ENCODE measurements at places on chromosomes 12 and 14. TPM values are rescaled to one million over a fixed set of nuclear protein-coding genes. Genes with fewer than 3 reads are reported as not detected.

GARIN6 gene
- not detected for polyA plus RNA-seq

- no peak for DNase-seq
These were observed 171.0 kb upstream of the FOXN3 start for GRCh38 chr14:89588016-89588415.

DNA sequence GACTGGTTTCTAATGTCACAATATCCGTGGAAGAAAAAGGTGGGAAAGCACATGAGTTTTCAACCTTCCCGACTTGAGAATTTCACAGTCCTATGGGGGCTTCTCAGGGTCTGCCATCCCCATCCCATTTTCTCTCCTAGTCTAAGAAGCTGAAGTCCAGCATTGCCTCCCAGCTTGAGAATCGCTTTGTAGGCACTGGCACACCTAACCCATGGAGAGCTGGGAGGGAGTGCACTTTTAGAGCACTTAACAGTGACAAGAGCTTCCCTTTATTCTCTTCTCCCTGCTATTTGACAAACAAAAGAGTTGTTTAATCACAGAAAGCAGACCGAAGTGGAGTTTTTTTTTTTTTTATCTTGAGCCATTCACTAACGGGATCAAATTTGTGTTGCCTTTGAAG lies 22.8 kb upstream of the SRRM4 start:
- DNase-seq = no peak

DNA sequence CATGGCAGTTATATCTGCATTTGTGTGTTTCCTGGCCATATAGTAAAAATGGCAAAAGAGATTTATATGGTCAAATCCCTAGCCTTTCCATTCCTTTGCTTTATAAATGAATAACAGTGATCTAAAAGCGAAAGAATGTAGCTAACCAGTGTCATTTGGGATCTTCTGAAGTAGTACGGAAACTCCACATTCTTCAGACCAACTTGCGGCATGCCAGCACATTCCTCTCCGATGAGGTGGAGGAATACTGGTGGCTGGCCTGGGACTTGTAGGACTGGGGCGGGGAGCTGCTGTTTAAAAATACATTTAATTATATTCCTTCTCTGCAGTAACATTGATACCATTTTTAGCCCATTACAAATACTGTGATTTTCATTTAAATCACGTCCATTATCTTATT lies 85.3 kb downstream of the SAMD4A start:
- peak; percentile 99 for DNase-seq

DNA sequence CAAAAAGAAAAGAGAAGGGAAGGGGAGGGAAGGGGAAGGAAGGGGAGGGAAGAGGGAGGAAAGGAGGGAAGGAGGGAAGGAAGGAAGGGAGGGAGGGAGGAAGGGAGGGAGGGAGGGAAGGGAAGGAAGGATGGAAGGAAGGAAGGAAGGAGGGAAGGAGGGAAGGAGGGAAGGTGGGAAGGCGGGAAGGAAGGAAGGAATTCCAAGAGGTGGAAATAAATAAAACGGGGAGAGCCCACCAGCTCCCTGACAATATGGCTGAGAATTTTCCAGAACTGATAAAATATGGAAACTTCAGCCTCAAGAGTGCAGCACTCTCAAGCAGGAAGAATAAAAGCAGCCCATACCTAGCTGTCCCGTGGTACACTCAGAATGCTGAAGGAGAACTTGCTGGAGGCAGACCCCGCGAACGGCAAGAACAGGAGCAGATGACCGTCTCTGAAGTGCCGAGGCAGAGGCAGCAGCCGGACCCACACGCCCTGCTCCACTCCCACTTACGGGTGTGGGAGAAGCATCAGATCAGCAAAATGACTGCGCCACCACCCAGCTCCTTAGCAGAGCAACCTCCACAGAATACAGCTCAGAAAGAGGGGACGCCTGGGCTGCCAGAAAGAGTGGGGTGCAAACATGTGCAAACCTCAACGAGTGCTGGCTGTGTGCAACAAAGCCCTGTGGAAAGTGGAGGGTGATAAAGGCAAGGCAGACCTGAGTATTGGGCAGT lies 34.1 kb upstream of the INF2 start:
- DNase-seq = no peak

CLECL1 gene
- polyA plus RNA-seq = not detected

- DNase-seq = no peak
These were observed 489.1 kb upstream of the SYT1 start for GRCh38 chr12:78375461-78375860.

VSIG10 gene
- polyA plus RNA-seq = 10.5 TPM

GRCh38 chr14:55553791-55554190 lies 26.2 kb upstream of the KTN1 start:
- no peak for DNase-seq

DNA sequence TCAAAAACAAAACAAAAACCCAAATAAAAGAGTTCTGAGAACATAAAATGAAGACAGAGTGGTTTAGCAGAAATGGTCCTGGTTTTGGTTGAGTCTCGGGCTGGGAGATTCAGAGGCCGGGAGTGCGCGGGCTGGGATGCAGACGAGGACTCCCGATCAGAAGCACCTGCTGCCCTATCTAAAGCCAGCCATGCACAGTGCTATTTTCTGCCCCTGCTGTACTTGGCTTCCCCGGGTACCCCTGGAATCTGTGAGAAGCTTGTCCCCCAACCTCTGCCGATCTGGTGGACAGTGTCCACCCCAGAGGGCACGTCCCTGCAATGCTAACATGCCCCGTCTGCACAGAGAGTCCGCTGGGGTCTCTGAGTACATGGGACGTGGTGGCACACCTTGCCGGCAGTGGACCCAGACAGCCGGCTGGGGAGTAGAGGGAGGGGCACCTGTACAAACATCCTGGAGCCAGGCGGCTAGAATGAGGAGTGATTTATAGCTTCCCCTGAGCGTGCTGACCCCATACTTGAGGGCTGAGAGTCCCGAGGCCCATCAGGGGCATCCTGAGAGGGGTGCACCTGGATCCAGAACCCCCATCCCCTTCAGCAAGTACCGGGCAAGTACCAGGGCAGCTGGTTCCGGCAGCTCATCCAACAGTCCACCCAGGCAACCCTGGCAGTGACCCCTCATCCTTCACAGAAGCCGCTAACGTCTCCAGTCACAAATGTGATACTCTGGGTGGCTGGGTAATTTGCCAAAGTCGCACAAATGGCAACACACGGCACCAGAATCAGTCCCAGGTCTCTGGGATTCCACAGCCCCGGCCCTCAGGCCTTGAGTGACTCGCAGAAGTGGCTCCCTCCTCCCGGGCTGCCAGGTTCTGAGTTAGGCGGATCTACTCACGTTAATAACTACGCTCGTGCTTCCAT lies 37.1 kb downstream of the CHGA start:
- no peak for DNase-seq

DNA sequence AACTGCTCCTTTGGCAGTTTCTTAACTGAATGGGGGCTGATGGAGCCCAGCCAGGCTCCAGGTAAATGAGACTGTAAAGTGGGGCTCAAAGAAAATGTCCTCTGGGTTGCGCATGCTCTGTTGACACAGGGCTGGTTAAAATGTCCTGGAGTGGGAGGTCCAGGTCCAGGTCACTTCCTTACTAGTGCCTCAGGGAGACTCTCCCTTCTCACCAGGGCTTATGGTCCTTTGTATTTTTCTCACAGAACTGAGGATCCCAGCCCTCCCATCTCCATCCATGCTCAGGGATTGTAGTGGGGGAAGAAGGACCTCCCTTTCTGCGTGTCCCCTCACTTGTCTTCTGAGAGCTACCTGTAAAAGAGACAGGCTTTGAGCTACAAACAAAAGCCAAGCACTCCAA lies 77.5 kb downstream of the SSPN start:
- no peak for DNase-seq

DNA sequence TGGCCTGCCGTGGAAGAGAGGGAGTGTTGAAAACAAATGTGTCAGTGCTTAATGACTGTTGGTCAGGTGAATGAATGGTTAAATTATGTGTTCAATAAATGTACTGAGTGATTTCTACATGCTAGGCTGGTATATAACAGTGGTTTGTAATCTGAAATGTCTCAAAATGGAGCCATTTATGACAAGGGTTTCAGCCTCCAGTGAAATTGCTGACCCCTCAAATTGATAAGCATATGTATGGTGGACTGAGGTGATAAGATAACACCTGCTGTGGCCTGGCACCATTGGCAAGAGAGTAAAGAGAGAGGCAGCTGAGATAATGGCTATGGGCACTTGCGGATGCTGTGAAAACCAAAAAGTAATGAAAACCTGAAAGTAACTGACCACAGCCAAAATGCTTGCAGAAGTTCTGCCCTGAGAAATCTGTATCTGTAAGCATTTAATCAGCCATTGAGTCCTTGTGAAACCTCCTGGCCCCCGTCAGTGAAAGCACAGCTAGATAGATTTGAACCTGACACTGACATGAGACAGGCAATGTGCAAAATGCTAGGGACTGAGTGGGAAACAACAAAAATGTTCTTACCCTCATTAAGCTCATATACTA lies 1.4 kb upstream of the BCAT1 start:
- DNase-seq = no peak

COX14 gene
- polyA plus RNA-seq = 90.6 TPM

FOXG1 gene
- polyA plus RNA-seq = not detected

DNA sequence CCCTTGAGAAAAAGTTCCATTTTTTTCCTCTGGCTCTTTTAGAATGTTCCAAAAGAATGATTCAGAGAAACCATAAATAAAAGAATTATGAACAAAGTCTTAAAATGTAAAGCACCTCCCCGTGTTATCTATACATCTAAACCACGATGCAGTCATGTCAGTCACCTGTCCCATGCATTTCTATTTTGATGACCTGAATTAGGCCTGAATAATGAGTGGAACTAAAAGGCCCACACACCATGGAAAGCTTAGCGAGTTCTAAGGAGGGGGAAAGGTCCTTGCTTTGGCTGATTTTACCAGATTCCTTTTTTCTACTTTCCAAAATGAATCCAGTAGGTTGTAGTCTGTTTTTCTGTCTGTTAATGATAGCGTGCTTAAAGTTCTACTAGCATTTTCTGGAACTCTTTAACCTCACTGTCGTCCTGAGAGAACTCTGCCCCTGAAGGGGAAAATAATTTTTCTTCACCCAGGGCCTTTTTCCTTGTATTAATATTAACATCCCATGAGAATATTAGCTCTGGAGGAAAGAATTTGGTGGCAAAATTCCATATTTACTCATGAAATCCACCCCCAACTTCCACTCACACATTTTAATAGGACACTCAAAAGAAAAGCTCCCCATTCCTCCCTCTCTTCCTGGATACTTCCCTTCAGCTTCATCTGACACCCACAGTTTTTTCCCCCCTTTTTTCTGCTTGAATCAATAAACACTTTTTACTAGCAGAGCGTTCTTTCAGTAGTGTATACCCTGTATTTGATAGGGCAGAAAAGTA lies 266.3 kb upstream of the DIO2 start:
- no peak for DNase-seq

GRCh38 chr12:89701606-89702206 lies 6.9 kb downstream of the ATP2B1 start:
- DNase-seq = no peak

VDR gene
- polyA plus RNA-seq = 11.9 TPM

- no peak for DNase-seq
These were observed 697 bp upstream of the HOXC5 start for GRCh38 chr12:54032086-54032619.

DNA sequence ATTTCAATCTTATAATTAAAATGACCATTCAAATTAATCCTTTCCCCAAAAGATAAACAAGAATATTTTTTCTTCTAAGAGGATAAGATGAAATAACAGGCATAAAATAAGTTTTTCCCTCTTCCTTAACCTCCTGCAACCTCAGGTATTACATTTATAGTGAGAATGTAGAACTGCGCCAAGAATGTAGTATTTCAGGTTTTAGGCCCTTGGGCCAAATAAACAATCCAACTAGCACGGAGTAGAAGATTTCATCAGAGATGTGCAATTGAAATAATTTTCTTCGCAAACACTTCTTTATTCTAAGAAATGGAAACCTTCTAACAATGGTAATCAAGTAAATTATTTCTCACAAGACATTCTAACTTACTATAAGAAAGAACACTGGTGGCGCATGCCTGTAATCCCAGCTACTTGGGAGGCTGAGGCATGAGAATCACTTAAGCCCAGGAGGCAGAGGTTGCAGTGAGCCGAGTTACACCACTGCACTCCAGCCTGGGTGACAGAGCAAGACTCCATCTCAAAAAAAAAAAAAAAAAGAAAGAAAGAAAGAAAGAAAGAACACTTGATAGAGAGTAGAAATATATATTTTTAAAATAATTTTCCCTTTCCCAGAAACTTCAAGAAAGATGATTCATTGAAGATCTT lies 100.8 kb downstream of the TAOK3 start:
- no peak for DNase-seq

TAS2R7 gene
- not detected for polyA plus RNA-seq

POP5 gene
- polyA plus RNA-seq = 49.8 TPM

DNA sequence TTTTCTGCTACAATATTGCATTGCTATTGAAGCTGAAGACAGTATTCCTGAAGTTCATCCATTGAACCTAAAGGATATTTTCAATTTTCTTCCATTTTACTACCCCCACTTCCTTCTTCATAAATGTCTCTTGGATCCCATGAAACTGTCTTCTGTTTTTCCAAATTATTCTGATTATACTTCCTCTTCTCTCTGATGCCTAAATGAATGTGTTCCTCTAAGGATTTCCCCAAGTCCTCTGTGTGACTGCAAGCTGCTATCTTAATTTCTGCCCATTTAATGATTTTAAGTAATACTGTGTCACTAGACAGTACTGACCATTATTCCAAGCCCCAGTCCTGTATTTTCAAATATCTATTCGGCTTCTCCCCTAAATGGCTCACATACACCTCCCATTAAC lies 102.9 kb downstream of the TAOK3 start:
- no peak for DNase-seq

DNA sequence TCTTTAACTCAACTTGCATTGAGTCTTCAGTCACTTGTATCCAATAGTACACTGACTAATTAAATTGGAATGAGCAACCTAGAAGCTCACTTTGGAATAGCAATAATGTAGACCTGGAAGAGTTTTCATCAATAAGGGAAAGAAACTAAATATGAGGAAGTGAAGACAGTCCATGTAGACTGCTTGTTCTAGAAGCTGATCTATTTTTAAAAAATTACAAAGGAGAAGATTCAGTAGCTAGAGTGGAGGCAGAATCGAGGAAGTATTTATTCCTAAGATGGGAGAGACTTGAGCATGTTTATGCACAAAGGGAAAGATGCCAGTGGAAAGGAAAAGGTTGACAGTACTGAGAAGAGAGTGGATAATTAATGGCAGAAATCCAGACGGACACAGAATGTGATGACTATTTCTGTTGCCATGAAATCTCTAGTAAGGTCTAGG lies 156.3 kb upstream of the PDE3A start:
- DNase-seq = no peak

ANKRD33 gene
- not detected for polyA plus RNA-seq

DNA sequence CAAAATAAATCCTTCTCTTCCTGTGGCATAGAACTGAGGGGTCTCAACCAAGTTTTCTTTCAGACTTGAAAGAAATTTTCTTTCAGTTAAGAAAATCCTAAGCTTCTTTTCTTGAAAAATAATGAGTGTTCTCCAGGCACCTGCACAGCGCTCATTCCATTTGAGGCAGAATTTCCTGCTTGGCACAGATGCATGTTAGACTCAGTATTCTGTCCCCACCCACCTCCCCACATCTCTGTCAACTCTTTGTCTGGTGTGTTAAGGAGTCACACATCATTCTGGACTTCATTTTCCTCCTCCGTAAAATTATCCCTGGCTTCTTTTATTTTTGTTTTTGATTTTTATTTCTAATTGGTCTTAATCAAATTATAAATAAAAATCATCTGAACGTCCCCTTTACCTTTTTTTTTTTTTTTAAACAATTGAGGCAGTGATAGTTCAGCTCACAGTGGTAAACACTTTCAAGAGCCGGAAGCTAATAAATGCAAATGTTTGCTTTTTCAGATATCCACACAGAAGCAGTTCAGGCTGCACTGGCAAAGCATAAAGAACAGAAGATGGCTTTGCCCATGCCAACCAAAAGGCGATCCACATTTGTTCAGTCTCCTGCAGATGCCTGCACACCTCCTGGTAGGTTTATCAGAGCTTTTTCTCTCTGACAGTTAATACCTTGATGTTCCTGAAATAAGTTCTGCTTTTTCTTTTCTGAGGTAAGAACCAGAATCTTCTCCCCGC lies 104.0 kb upstream of the ATF1 start:
- no peak for DNase-seq

Data from AG04450 (cell line).